GM12864 (cell line): ENCODE measurements at places on chromosomes 3 and 15.

DNA sequence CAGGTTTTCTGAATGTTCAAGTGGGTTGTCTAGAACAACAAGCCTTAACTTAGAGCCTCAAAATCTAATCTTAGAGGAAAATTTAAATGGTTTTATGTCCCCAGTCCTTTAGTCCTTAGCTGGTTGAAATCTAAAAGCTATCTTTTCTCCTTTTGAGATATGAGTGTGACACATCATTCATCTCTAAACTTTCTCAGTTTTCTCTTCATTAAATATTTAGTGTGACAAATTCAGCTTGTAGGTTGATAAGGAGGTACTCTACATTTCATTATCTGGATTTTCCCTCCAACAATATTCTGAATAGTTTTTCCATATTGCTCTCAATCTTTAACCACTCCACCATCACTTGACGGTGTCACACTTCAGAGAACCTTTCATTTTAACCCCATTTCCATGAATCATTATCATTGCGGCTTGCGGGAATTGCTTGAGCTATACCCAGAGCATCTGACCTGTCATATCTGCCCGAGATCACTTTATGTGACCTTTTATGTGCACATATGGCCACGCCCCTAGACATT is 16.1 kb upstream of the ATP8B4 start:
- DNase-seq, result no peak

GRCh38 chr3:186997473-186997939 is 67.2 kb downstream of the ST6GAL1 start:
- no peak for DNase-seq

DNA sequence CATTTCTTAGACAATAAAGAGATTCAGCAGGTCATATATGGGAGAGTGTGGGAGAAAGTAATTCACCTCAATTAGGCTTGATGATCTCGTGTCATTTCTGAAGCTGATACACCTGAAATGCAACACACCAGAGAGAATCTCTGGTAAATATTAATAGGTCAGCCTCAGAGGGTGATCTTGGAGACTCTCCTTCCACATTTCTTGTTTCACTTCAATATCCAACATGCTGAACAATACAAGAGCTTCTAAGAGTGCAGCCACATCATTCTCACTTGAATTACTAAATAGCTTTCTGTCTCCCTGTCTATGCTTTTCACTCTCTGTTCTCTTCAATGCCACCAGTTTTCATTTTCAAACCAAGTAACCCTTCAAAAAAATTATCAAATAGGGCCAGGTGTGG is 71.1 kb upstream of the GK5 start:
- no peak for DNase-seq

DNA sequence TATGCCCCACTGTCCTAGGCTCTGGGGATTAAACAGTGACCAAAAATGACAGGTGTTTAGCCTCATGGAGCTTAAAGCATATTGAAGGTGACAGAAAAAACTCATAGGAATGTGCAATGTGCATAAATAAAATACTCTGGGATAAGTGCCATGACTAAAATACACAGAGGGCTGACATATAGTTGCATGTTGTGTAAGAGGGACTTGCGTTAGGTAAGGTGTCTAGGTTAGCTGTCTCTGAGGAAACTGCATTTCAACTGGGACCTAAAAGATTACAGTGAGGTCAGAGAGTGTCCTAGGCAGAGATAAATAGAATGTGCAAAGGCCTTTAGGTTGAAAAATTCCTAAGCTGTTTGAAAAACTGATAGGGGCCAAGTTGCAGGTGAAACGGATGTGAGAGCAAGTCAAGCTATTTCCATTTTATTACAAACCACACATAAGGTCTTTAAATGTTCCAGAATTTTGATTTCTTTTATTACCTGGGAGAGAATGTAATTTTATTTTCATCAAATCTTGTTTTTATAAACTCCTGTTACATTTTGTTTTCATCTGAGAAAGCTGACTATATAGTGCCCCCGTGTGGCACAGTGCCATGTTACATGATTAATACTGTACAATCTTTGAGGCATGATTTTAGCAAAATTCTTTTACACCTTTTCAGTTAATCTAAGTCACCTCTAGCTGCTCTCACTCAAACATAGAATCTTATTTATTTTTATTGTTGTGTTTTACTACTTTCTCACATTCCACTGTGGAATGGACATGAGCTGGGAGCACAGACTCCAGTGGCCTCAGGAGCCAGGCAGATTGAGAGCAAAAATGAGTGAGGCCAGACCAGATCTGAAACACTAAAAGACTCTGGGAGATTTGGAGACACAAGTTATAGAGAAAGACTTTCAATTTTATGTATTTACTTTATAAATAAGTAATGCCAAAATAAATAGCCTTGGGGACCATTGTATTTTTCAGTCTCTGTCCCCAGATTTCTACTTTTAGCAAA is 259.6 kb upstream of the ZNF717 start:
- no peak for DNase-seq

DNA sequence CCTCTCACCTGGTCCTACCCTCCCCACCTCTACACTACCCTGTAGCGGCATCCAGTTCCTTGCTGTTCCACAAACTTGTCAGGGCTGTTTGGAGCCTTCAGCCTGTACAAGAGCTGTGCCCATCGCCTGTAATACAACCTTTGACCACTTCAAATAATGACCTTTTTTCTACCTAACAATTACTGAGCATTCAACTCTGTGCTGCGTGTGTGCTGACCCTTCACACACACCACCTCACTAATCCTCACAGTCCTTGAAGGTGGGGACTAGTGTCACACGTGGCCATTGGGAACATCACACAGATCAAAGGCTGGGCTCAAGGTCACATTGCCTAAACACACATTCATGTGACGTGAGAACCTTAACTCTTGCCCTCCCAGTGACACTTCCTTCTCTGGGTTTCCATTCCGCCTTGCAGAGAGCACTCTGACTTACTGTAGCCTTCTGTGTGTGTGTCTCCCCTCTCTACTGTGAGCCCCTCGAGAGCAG is 3.1 kb downstream of the C3orf20 start:
- DNase-seq, result no peak

GRCh38 chr3:23240171-23240785 is 37.2 kb downstream of the UBE2E2 start:
- no peak for DNase-seq

- no peak for DNase-seq
These were observed 37.0 kb downstream of the MCF2L2 start for GRCh38 chr3:183391460-183391859.

GRCh38 chr3:15682561-15683185 is 81.1 kb downstream of the BTD start:
- no peak for DNase-seq

DNA sequence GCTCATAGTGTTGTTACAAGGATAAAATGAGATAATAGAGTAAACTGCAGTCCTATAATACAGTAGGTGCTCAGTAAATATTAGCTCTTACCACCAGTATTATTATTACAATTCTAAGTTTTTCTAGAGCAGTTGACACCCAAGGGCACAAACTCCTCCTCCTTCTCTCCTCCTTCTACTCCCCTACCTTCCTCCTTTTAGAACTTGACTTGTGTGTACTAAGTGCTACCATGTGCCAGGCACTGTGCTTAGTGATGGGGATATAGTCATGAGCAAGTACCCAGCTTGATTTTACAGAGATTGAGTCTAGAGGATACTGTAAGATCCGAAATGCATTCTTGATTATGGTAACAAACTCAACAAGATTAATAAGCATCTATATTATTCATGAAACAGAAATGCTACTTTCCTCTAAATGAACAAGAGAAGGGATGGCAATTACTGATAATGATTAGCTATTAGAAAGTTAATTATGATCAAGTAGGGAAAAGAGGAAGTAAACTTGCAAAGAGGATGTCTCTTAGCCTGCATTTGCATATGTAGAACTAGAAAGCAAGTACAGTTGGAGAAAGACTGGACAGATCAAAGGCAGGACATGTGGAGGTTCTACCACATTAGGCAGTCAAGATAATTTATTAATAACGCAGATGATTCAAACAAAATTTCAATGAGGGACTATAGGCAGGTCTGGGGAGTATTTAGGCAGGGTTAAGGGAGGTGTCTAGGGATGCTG is 72.3 kb downstream of the CLDN11 start:
- DNase-seq, result no peak

- no peak for DNase-seq
These were observed 183.6 kb downstream of the MCTP2 start for GRCh38 chr15:94414916-94415315.

- no peak for DNase-seq
These were observed 2.2 kb downstream of the CHRNB4 start for GRCh38 chr15:78638658-78639314.

DNA sequence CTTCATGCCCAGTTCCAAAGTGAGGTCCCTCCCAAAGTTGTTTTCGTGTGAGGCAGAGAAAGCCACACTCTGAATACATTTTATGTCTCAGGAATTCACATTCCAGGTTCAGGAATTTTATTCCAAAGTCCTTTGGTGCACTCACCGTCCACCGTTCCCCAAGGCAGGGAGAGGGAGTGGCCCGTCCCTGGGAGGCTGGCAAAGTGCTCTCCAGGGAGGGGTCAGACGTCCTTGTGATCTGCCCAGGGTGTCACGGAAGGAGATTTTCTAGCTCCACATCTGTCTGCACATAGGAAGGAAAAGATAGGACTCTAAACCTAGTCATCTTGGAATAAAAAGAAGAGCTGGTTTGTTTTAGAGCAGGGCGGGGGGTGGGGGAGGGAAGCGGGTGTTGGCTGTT is 47.9 kb downstream of the KLF13 start:
- no peak for DNase-seq

DNA sequence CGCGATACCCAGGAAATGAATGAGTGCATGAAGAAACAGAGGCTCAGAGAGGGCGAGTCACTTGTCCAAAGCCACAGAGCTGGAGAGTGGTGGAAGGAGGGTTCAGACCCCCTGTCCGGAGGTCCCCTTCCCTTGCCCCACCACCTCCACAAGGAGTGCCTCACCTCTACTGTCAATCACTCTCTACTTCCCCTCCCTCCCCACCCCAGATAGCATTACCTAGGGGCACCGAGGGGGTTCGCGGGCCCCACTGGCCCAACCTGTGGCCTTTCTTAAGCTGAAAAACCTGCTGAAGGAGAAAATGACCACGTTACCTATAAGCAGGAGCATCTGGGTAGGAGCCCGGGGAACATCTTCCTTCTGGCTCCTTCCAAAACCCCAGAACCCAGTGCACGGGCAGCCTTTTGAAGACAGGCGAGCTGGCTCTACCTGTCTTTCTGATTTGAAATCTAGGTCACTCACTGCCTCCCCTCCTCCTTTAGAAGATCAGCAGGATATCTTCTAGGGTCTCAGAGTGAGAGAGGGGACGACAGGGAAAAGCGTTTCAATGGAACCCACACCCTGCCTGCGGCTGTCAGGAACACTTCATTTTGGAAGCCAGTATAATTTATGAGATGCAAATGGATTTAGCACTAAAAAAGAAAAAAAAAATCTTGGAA is 89.9 kb upstream of the MEF2A start:
- no peak for DNase-seq

DNA sequence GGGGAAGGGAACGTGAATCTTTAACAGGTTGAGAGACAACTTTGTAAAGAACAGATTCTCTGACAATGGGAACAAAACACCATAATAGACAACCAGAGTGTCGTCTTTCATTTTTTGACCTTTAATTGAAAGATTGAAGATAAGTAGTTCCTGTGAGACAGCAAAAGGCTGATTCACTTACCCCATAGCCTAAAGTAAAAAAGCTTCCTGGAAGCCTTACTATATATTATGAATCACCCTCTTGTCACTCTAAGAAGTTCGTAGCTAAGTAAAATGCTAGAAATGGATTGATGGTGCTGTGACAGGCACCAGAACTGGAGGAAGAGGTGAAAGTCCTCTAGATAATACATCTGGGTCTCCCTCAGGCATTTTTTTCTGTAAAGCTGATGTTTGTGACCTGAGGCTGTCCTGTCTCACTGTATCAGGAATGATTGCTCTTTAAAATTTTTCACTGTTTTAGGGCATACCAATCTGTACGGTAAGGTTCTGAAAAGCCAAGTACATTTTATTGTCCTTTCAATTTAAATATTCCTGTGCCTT is 824.6 kb upstream of the SEMA6D start:
- no peak for DNase-seq

DNA sequence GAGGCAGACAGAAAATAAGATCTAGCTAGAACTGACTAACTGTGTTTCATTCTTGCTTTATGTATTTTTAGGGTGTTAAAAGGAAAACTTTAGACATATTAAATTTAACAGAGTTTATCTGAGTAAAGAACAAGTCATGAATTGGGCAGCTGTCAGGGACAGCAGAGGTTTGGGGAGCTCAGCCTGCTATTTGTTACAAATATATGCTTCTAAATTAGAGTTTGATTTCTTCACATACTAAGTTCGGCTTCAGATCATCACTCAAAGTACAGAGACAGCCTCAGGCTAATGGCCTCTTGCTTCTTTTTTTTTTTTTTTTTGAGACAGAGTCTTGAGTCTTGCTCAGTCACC is 21.9 kb downstream of the EFCC1 start:
- no peak for DNase-seq

DNA sequence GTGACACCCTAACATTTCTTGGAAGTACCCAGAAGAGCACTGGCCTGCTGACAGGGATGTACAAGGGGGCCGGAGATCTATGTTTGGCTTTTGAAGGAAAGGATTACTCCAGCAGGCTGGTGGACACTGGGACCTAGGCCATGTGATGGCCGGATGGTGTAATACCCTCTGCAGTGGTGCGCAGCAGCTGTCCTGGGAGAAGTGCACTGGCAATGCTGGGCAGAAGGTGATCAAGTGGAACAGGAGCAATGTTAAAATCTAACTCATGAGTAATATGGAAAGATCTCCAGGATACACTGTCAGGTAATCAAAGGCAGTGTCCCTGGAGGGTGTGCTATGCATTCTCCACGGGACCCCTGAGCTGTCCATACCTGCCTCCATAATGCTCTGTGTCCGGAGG is 71.2 kb upstream of the POMGNT2 start:
- DNase-seq, result no peak

- no peak for DNase-seq
These were observed 172.0 kb downstream of the UNC13C start for GRCh38 chr15:54150255-54150654.

GRCh38 chr3:167930453-167930852 is 165.3 kb downstream of the GOLIM4 start:
- DNase-seq, result no peak

GRCh38 chr3:27219127-27219845 is 149.9 kb downstream of the NEK10 start:
- no peak for DNase-seq

GRCh38 chr15:51621155-51621765 is 1.3 kb downstream of the DMXL2 start:
- DNase-seq, result no peak

DNA sequence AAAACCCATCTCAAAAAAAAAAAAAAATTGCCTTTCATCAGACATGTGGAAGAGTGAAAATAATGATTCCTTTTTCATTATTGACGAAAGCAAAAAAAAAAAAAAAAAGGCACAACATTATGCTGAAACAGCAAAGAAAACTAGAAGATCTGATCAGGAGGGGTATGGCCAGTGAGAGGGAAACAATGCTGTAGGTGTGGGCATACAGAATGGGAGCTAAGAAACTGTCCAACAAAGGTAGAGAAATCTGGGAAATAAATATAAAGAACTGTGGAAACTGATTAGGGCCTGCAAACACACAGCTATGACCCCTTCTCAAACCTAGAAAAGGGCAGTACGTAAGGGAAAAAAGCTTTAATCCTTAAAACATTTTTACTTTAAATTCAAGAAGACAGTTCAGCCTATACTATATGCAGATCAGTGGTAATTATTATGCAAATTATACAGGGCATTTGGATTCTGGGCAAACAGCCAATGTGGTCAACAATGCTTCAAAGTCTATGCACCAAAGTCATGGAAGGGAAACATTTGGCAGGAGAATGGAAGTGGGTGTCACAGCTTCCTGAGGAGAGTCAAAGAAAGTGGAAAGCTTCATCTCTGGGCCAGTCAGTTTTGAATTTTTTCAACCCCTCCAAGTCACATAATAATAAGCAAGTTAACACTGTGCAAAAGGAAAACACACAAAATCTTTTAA is 68.3 kb upstream of the SLC12A8 start:
- no peak for DNase-seq
